ENCODE measurements at places on chromosomes 11 and 22.

GRCh38 chr11:32385998-32386397, 49.3 kb downstream of the WT1 start:
- no peak for DNase-seq

- DNase-seq: no peak
These were observed 88.1 kb downstream of the RELT start for GRCh38 chr11:73464347-73464746.

DNA sequence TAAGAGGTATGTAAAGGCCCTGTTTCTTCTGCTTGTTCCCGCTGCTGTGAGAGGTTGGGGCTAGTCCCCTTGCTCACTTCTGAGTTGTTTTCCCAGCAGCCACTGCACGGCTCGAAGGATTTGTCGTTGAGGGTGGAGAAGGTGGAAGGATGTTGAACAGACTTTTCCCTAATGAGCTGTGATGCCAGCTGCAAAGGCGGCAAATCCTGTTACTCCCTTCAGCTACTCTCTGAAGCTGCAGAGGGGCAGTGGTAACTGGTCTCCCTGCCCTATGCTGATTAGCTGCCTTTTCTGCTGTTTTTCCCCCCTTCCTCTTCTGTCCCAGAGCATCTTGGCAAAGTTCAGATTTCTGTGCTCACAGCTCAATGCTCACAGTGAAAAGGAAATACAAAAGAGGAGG, 90.4 kb upstream of the SLC25A18 start:
- no peak for DNase-seq

- DNase-seq: no peak
These were observed 29.4 kb downstream of the SCN3B start for GRCh38 chr11:123624974-123625373.

GRCh38 chr11:134461621-134462020, 49.6 kb upstream of the B3GAT1 start:
- no peak for DNase-seq

GRCh38 chr11:66728693-66729385, at the start of gene SPTBN2:
SPTBN2 (minus strand) TSS chr11:66729216; CDS start chr11:66721240, 7,976 bp downstream.
- no peak for DNase-seq

DNA sequence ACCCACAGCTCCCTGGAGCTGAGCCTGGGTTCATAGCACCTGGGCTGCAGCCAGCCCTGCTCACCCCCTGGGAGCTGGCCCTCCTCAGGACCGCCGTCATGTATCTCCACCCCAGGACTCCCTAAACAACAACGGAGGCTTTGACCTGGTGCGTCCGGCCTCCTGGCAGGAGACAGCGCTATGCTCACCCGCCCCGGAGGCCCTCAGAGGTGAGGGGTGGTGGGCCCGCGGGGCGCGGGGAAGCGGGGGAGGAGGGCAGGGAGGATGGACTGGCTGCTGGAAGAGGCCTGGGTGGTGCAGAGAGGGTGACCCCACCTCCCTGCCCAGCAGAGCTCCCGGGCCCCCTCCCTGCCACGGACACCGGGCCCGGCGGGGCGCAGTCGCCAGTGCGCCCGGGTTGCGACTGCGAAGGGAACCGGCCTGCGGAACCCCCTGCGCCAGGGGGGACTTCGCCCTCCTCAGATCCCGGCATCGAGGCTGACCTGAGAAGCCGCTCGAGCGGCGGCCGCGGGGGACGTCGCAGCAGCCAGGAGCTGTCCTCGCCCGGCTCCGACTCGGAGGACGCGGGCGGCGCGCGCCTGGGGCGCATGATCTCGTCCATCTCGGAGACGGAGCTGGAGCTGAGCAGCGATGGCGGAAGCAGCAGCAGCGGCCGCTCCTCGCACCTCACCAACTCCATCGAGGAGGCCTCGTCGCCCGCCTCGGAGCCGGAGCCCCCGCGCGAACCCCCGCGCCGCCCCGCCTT, 3.1 kb downstream of the MAPK8IP2 start:
- DNase-seq: no peak

DNA sequence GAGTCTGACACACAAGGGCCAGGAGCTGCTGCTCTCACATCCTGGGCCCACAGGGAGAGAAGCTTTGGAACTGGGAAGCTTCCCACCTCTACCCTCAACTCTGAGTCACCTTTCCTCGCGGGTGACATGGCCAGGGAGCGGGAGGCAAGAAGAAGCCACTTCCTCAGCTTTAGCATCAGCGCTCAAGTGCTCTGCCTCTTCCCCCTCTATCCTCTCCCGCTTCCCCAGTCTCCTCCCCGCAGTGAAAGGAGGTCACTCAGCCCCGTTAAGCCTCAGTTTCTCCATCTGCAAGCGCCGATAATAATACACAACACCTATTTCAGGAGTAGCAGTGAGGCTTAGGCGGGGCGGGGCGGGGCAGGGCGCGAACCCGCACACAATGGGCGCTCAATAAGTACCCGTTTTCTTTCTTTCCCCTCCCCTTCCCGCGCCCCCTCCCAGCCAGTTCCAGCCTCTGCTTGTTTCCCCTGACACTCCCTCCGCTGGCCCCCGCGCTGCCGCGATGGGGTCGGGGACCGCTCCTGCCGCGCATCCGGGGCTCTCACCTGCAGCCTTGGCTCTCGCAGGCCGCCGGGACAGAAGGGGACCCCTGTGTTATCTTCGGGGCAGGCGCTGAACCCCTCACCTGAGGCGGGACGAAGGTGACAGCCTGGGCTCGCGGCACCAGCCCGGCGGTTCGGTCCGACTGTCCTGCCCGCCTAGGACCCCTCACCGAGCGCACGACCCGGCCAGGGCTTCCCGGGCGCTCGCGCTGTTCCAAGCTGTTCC, 892 bp downstream of the GDPD5 start:
- peak; percentile 53 for DNase-seq

DNA sequence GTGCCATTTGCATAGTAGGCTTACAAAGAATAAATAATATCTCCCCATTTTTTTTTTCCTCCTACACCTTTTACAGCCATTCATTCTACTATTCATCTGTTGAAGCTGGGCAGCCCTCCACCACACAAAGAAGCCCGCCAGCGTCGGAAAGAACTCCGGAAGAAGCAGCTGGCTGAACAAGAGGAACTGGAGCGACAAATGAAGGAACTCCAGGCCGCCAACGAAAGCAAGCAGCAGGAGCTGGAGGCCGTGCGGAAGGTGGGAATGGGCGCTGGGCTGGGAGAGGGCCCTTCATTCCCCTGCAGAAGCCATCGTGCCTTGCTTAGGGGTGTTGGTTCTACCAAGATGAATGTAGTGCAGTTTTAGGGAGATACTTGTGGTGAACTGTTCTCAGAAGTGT, 68.6 kb downstream of the SWAP70 start:
- no peak for DNase-seq

DNA sequence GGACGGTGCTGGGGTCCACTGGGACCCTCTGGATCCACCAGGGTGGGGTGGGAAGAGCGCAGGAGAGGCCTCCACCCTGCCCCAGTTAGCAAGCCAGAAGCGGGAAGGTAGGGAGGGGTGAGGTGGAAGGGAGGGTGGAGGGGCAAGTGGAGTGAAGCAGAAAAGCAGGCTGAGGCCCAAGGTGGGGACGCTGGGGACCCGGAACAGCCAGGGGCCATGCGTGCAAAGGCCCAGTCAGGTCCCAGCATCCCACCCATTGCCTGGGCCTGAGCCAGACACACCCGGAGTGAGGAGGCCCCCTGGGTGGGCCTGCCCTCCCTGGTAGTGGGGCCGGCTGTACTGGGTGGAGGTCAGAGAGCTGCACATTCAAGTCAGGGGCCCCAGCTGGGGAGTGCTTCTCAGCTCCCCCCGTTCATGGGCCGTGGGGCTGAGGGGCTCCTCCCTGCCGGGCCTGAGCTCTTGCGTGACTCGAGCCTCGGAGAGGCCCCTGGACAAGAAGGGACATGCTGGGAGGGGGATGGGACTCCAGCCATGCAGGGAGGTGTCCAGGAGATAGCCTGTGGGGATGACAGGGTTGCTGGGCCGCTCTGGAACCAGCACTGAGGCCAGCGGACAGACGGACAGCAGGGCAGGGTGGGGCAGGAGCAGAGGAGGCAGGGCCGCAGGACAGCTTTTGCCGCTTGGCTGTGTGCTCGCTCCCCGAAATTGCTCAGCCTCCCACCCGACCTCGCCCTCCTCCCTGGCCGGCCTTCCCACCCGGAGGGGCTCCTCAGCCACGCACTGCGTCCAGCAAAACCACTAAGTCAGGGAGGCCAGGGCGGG, 7.7 kb downstream of the TNNT3 start:
- DNase-seq: no peak

DNA sequence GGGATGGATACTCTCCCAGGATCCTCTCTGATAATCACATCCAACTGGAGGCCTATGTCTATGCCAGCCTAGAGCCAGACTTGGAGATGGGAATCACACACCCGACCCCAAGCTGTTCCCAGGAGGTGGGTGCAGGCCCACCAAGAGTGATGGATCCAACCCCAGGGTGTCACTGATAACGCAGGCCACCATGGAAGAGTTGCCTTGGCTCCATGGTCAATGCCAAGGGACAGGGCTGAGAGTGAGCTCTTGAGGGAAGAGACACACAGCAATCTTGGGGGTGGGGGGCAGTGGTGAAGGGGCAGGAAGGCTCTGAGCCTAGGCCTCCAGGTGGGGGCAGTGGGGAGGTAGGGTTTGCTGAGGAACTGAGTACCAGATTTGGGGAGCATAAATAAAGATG, 16.9 kb downstream of the TUB start:
- DNase-seq: no peak

DNA sequence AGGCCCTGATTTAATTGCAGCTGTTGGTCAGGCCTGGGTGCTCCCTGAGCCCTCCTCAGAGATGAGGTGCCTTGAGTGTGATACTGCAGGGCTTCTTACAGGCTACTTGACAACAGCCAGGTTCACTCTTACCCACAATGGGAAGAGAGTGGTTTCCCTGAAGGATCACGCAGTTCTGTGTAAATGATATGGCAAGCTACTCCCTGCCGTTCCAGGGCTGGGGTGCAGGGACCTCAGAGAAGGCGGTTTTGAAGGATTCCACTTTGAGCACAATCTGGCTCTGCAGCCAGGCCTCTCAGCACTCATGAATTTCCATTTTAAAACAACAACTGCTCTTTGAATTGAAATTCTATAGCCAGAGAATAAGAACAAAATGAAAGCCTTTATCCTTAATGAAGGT, 92.9 kb downstream of the SLC17A6 start:
- no peak for DNase-seq

- no peak for DNase-seq
These were observed 250.3 kb upstream of the TBCEL start for GRCh38 chr11:120773501-120774031.

- no peak for DNase-seq
These were observed 42.5 kb downstream of the LMO1 start for GRCh38 chr11:8221046-8221723.

- DNase-seq: no peak
These were observed 76.3 kb downstream of the PARVB start for GRCh38 chr22:44100411-44100810.

DNA sequence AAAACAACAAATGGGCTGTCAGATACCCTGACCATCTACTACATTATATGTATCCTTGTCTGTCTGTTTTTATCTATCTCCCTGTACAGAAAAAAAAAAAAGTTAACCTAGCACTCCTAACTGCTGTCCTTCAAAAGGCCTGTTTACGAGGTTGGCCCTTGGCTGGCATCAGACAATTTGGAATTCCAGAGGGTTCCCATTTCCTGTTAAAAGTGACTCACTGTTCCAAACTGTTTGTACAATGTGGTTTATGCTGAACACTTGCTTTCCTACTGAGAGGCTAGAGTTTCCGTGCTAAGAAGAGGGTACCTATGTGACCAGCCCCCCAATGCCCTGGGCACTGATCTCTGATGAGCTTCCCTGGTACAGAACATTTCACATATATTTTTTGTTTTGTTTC, 65.9 kb upstream of the HMGXB4 start:
- DNase-seq: no peak

GRCh38 chr11:59223611-59224010, 10.9 kb upstream of the MPEG1 start:
- DNase-seq: no peak

DNA sequence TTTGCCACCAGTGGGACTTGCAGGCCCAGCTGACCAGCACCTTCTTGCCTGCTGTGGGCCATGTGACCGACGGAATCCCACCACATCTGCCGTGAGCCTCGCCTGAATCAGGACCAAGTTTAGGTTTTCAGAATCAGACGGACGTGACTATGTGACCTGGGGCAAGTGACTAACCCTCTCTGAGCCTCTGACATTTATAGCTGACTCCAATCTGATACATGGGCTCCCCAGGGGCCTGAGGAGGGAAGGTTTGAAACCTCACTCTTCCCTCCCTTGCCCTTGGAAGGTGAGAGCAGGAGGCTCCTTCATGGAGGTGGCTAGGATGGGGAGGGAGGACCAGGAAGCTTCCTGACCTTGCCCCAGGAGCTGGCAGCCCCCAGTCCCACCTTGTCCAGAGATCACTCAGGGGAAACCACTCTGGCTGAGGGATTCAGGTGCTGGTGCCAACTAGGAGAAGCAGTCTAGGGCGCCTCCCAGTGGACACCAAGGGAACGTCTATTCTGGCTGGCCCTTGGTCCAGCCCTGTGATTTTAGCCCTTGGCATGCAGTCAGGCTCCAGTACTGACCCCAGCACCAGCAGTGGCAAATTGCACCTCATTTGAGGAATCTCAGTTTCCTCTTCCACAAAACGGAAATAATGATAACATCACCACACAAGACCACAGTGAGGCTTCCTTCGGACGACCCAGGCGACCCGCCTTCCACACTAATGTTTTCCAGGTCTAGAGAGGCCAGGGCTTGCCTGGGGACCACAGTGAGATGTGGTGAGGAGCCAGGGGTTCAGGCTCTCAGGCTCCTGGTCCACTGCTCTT, 47.2 kb upstream of the SYT7 start:
- DNase-seq: peak; percentile 41

DNA sequence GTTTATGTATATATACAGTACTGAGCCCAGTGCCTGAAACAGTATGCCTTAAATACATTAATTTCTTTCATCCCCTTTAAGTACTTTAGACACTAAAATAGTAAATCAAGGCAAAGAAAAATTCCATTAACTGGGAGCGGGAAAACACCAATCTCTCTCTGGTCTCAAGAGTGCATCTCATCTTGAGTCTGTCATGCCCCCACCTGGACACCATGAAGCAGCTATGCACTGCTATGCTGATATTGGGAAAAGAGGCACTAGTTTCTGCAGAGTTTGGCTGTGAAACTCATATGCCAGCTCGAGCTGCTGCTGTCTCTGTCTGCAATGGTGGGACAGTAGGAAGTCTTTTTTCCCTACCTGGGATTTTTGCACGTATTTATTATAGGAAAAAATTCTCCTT, 754.4 kb upstream of the RAG2 start:
- DNase-seq: no peak

DNA sequence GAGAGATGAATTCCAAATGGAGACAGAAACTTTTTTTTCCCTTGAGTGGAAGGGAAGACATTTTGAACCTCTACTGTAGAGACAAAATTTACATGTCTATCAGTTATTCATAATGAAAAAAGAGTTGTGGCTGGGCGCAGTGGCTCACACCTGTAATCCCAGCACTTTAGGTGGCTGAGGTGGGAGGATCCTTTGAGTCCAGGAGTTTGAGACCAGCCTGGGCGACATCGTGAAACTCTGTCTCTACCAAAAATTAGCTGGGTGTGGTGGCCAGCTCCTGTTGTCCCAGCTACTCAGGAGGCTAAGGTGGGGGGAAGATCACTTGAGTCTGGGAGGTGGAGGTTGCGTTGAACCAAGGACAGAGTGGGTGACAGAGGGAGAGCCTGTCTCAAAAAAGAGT, 4.1 kb downstream of the EED start:
- DNase-seq: no peak

- DNase-seq: peak; percentile 44
These were observed at the start of gene TP53I11 for GRCh38 chr11:44950625-44951476. TP53I11 (minus strand) TSS chr11:44950883; CDS start chr11:44938335, 12,548 bp downstream.
